ENCODE measurements at places on chromosomes 1 and 21.

- no peak for DNase-seq
Measured at GRCh38 chr1:159889202-159889601, 10.8 kb downstream of the CFAP45 start.

- no peak for DNase-seq
Measured at GRCh38 chr1:55079651-55080050, 40.3 kb downstream of the PCSK9 start.

DNA sequence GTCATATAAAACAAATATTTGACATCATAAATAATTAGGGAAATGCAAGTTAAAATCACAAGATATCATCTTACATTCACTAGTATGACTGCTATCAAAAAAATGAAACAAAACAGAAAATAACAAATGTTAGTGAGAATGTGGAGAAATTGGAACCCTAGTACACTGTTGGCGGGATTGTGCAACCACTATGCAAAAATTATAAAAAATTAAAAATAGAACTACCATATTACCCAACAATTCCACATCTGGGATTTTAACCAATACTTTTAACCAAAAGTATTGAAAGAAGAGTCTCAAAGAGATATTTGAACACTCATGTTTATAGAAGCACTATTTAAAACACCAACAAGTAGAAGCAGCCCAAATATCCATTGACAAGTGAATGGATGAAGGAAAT, 797.2 kb upstream of the ADAMTS5 start:
- no peak for DNase-seq

DNA sequence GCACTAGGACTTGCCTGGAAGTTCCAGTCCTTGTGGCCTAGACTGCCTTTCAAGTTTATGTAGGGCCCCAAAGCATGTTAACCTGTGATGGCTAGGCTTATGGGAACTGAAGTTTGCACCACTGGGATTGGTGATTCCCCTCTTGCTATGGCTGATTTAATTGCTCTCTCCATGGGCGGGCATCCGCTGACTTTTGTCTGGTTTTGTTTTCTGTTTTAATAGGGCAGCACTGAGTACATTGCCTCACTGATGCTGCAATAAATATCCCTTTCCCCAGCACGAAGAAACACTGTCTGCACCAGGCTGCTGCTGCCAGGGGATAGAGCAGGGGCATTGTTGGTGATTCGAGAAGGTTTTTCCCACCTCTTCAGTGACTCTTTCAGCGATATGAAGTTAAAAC, 73.3 kb upstream of the PDE4B start:
- DNase-seq, result no peak

DNA sequence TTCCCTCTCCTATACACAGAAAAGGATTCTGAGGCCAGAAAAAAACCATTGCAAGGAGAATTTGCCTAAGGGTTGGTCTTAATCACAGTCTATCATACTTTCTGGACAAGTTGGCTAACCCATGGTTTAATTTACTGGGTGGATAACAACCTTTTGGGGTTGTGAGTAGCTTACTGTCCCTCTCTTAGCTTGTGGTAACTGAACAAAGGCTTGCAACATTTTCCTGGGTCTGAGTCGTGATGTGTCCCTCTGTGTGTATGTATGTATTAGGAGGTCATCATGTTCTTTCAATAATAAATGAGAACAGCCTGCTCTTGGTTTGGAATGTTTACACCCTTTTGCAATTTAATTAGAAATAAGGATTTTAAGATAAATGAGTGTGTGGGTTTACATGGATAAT, 36.7 kb downstream of the PAPPA2 start:
- DNase-seq, result no peak

DNA sequence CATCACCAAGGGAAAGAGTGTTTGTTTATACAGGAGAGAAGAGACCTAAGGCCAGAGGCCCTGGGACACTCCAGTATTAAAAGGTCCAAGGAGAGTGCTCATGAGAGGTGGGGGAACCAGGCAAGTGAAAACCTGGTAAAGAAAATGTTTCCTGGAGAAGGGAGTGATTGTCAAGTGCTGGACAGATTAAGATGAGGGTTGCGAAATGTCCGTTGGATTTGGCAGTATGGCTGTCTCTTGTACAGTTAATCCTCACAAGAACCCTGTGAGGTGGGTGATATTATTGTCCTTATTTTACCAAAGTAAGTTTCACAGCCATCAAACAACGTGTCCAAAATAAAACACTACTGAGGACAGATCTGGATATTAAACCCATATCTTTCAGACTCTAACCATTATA, 44.2 kb downstream of the RPAP2 start:
- DNase-seq, result no peak

- no peak for DNase-seq
Measured at GRCh38 chr1:40877698-40878097, 15.5 kb upstream of the CITED4 start.

DNA sequence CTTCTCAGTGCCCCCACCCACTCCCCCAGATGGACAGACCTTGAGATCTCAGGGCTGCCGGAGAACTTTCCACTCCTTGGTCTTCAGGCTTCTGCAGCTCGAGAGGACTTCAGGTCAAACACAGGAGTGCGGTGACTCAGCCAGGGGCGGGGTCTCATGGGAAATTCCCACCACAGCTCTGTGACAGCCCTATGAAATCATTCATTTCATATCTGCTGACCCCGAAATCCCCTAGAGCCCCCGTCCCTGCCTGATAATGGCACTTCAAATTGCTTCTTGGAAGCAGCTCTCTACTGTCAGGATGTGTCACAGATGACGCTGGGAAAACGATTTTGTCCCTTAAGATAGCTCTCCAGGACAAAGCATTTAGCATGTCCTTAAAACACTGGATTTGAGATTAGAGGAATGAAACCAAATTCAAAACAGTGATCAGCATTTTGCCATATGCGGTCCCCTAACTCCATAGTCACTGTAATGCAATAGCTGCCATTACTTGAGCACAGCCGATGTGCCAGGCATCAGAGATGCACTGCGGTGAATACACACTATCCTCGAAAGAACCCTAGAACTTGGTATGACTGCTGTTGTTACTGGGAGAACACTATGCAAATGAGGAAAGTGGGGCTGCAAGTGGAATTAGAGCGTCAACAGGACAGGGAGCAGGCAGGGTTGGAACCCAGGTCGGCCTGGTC, at the start of gene TNFRSF9:
TSS of gene TNFRSF9 (minus strand) at position 95 of the 692 bp plus-strand sequence. CDS start 845 bp downstream, outside the sequence.
- peak; percentile 69 for DNase-seq

DNA sequence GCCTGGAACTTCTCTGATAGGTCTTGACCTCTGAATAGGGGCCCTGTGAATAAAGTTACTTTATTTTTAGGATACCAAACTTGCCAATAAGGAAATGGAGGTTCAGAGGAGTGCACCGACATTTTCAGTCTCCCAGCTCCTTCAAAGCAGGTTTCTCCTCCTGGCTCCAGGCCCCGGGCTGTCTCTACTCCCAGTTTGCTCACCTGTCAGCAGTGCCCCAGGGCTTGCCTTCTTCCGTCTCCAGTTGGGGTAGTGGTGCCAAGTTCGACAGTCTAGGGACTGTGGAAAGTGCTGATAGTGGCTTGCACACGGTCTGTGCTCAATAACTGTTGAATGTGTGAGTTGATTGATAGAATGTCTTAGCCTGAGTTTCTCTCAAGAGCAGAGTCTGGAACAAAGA, 149.2 kb downstream of the ACTL8 start:
- no peak for DNase-seq

DNA sequence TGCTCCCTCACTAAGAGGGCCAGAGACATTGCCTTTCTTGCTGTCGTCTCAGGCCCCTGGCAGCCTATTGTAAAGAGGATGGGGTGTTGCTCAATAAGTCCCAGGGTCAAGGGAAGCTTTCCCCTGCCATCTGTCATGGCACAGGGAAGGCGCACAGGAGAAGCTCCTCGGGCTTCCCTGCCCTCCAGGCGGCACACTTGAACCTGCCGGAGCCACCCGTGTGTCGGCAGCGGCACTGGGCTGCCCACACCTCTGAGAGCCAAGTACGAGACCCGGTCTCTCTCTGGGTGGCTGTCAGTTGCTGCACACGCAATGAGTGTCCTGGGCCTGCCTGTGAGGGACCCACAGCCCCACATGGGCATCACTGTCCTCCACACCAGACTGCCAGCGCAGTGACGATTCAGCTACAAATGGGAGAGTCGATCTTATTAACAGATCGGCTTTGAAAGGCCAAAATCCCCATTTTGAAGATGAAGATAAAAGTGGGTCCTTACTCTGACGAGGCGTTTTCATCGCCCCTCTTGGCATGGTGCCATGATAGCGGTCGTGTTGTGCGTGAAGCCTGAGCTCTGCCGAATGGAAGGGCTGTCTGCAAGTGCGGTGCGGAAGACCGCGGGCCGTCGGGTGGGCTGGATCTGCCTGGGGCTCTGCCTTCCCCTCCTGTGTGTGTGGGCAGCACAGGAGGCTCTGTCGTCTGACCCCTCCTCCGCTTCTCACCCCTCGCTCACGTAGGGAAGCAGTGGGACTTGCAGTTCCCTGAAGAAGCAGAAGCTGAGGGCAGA, 29.2 kb upstream of the PDXK start:
- DNase-seq, result no peak

- DNase-seq, result peak; percentile 20
Measured at GRCh38 chr1:172818841-172819527, 160.1 kb downstream of the FASLG start.

GRCh38 chr1:157073944-157074685, 25.5 kb downstream of the ETV3L start:
- peak; percentile 30 for DNase-seq

- DNase-seq, result no peak
Measured at GRCh38 chr21:35649186-35649585, 411.1 kb downstream of the SETD4 start.

GRCh38 chr1:17837233-17838030, 82.3 kb downstream of the ACTL8 start:
- no peak for DNase-seq

GRCh38 chr1:72567521-72567920, 285.2 kb upstream of the NEGR1 start:
- no peak for DNase-seq

- no peak for DNase-seq
Measured at GRCh38 chr1:32592943-32593342, 53.7 kb downstream of the ZBTB8A start.

DNA sequence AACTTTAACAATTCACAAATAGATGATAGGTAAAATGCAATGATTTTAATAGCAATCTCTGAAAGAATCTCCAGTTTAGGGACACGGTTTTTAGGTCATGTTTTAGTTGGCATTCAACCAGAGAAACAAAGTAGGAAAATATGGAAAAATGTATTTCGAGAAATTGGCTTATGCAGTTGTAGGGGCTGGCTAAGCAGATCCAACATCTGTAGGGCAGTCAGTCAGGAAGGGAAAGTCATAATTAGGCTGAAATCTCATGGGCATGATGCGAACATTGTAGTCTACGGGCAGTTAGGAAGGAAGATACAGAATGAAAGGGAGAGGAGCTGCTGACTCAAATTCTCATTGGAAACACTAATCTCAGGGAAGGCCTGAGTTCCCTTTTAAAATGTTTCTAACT, 1276.0 kb upstream of the ADGRL4 start:
- no peak for DNase-seq

GRCh38 chr1:61640531-61641530, 84.1 kb downstream of the TM2D1 start:
- peak; percentile 1 for DNase-seq

DNA sequence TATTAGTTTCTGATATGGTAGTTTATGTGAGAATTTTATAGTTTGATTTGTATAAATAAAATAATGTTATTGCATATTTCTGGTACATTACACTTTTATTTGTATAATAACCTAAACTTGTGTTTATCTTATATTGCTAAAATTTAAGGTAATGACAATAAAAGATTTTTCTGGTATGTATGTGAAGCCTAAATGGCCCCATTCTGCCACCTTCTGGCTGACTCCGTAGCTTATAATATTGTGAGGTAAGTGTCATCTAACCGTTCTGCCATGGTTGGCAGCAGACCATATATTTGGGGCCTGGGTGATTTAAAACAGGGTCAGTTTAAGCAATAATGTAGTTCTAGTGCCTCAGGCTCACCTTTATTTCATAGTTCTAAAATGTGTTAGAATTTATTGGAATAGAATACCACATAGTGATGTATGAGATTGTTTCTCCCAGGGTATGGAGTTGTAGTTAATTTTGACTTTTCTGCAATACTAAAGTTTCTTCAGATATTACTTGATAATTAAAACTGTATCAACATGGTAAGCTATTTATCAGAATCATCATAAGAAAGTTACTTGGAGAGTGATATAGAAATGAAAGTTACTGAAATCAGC, 21.2 kb upstream of the PRKACB start:
- peak; percentile 62 for DNase-seq

DNA sequence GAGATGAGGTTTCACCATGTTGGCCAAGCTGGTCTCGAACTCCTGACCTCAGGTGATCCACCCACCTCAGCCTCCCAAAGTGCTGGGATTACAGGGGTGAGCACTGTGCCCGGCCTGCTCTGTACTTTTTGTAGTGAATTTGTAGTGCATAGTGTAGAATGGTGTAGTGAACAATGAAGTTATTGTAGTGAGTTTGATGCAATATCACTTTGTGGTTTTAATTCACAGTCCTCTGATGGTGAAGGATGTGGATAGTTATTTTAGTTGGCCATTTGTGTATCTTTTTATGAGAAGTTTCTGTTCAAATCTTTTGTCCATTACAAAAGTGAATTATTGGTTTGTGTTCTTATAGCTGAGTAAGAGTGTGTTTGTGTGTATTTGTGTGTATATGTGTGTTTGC, 57.6 kb downstream of the PDE4B start:
- no peak for DNase-seq

DNA sequence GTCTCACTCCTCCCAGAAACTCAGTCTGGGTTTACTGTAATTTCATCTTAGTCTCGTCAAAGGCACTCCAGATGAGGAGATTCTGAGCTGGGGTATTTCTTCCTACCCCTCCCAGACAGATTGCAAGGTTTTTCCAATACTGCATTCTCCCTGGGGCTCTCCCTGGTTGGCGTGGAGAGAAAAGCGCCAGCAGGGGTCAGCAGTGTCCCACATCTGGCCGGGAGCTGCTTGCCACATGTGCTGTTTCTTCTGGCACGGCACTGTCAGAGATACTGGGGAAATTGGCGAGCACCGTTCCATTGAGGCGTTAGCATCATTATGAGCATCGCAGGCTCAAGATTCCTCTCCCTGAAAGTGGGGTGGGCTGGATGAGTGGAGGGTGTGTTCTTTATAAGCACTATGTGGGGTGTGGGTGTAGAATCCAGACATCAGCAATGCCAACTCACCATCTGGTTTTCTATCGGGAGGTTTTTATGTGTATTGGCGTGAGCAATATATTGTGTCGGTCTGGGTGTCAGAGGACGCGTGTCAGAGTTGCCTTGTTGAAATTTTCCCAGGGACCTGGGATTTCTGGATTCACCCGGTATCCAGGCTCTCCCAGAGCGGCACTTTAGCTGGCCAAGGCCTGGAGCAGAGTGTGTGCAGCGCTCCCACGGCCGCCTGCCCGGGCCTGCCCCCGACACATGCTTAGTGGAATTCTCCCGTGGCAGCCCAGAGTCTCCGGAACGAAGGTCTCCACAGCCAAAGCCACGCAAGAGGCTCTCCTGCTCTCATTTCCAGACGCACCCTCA, 8.0 kb upstream of the NAV1 start:
- peak; percentile 13 for DNase-seq

DNA sequence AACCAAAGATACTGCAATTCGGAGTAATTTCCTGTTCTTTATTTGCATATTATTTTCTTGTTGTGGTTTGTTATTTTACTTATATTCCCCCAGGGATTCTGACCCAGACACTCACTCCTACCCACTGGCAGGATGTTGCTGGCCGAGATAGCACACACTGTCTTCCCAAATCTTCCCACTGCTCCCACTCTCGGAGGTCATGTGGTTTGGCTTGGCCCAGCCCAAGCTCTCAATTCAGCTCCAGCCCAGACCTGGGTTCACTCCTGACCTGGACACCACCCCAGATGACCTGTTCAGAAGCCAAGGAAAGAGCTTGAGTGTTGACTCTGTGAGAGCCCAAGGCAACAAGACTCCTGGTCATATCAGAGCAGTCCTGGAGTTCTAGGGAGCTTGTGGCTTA, 1.2 kb upstream of the FAM43B start:
- no peak for DNase-seq

Data from CD4-positive, alpha-beta T cell treated with Interleukin-12 subunit alpha and Interleukin-12 subunit beta, for 1 hour (primary cell).